AG09319 (cell line): ENCODE measurements at places on chromosomes 12 and 14.
A peak's percentile ranks its signal among the peaks of the same experiment; 100 is the strongest.

- DNase-seq = no peak
Measured at GRCh38 chr14:81993432-81993831, 459.8 kb upstream of the SEL1L start.

DNA sequence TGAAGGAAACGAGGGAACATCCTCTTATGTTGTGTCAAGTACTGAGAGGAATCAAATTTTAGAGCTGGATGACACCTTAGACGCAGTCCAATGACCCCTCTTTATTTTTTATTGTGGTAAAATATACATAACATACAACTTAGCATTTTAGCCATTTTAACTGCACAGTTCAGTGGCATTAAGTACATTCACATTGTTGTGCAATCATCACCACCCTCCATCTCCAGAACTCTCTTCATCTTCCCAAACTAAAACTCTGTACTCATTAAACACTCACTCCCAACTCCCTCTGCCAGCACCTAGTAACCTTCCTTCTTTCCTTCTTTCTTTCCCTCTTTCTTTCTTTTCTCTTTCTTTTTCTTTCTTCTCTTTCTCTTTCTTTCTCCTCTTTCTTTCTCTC, 97.2 kb upstream of the SLC24A4 start:
- DNase-seq = no peak

- DNase-seq = no peak
Measured at GRCh38 chr12:85923767-85924331, 49.8 kb downstream of the NTS start.

DNA sequence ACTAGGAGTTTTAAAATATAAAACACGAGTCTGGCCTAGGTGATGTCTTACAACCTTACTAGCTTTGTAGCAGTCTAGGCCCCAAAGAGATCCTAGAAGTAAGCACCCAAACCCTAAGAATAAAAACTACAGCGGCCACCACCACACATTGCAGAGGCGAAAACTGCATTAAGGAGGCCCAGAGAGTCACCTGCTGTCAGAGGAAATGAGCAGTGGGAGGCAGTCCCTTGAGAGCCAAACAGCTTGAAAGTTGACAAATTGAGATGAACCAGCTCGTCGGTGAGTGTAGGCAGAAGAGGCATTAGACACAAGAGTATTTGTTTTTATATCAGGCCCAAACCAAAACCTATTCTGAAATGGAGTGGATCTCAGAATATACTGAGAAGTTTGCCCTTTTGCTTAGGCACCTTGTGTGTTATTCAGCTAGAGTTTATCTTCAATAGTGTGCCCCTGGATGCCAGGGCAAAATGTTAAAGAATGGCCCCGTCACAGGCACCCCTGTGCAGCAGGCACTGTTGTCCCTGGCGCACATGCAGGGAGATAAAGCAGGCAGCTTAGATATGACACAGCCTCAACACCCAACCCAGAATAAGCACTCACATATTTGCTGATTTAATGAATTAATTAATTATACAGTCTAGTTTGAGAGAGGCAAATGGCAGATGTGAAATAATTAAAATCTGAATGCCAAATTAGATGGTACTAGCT, 56.7 kb downstream of the TTC7B start:
- DNase-seq = no peak

DNA sequence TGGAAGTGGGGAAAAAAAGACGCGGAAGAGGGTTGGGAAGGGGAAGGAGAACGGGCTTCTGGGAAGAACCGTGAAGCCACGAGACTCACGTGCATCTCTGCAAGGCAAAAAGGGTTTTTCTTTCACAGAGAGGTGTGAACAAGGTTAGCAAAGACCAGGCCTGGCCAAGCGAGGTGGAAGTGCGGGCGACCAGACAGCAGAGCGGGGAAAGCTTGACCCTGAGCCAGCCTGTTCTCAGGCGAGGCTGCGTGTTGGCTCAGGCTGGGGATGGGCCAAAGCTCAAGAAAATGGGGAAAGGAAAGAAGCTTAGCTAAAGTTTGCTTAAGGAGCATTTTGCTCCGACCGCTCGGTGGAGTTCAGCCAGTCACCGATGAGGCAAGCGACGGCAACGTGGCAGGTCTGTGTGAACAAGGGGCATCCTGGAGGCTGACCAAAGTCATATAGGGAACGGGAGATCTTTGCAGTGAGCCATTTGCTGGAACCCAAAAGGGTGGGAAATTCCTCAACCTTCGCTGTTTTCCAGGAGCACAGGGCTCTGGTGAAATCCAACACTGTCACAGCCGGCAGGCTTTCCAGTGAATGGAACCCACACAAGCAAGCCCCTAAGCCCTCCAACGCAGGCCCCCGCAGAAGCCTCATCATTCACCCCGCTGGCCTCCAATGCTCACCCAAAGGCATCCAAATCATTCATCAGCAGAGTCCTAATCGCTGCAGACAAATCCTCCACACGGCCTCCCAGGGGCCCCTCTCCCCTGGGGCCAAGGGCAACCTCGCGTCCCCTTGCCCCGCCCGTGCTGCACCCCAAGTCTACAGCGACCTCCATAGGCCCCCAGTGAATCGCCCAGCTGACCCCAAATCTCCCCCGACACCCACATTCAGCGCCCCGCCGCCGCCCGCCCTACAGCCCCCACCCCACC, 754 bp downstream of the ZNF605 start:
- DNase-seq = peak; percentile 39

DNA sequence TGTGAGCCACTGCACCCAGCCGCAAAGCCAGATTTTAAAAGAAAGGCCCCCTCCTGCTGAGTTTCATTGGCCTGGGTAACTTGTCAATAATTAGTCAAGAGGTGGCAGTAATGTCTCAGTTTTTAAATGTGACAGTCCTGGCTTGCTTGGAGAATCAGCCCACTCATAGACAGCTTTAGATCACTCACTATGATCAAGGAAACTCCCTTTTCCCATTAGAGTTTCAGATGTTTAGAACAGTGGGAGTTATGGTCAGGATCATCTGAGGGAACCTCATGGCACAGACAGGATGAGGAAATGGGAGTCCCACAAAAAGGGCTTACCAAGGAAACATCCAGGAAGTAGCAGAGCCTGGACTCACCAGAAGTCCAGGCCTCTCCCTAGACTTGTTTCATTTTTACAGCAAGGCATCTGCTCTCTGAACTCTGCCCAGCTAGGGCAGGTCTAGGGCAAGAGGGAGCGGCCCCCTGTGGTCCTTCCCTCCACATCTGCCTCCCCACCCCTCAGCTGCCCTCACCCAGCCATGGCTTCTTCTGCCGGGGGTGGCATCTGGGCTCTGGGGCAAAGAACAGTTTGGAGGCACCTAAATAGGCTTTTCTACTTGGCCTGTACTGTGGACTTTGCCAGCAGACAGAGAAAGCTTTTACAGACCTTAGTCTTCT, 11.2 kb downstream of the BCL2L14 start:
- no peak for DNase-seq

DNA sequence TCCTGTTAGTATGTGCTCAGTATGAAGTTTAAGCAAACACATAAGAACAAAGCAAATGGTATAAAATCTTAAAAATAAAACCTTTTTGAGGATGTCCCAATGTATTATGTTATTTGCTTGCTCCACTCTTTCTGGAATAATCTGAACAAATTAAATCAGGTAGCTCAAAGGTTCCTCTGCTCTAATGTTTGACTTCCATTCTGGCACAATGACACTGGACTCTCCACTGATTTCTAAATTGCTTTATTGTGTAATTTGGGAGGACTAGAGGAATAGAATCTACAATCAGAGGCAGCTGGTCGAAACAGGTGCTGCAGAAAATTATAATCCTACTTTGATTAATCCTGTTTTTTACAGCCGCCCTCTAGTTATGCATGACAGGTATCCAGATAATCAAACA, 523.7 kb upstream of the FOXG1 start:
- DNase-seq = no peak

GRCh38 chr12:128970110-128970509, 116.8 kb downstream of the GLT1D1 start:
- no peak for DNase-seq

GRCh38 chr14:67436006-67436866, 24.3 kb upstream of the PLEK2 start:
- DNase-seq = no peak

GRCh38 chr12:111816065-111816615, 25.9 kb upstream of the MAPKAPK5 start:
- no peak for DNase-seq
